Stomach (tissue), 19 donors: ENCODE measurements at places on chromosomes 1 and 21. TPM values are rescaled to one million over a fixed set of nuclear protein-coding genes. Genes with fewer than 3 reads are reported as not detected.
A peak's percentile ranks its signal among the peaks of the same experiment; 100 is the strongest.

DNA sequence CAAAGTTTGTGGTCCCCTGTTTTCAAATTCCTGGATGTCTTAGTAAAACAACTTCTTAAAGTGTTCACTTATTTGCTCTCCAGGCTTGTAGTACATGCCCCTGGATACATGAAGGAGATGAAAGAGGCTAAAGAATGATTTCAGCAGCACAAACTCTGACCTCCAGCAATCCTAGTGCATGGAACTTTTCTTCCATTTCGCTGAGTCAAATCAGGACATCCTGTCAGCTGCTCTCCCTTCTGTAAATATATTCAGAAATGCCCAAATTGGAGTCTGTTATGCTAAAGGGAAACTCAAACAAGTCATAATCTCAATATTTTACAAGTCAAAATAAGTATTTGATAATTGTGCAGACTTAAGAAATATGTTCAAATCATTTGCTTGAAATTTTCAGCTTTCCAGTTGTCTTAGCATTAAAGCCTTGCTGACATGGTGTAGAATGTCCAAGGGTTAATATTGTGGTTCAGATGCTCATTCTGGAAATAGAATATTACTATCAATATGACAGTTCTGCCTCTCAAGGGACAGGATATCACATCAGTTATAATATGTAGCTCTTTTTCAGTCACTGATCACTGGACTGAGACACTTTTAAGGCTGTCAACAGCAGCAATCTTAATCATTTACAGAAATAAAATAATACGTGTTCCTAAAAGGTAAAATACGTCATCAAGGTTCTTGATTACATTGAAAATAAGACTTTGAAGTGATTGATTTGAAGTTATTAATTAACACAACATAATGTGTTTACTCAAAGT lies 1157.3 kb downstream of the PLA2G4A start:
- H3K36me3 ChIP-seq, result no peaks in the 10 kb centered on the region
- no peak for DNase-seq
- no peak overlapping the region for H3K4me3 ChIP-seq
- H3K27ac ChIP-seq, result no peak overlapping the region
- no peaks in the 10 kb centered on the region for H3K27me3 ChIP-seq
- H3K4me1 ChIP-seq, result no peaks in the 10 kb centered on the region

- H3K4me1 ChIP-seq, result no peaks in the 10 kb centered on the region
- H3K27ac ChIP-seq, result no peak overlapping the region
- H3K36me3 ChIP-seq, result no peaks in the 10 kb centered on the region
These were observed 4.8 kb downstream of the ATP6V1G3 start for GRCh38 chr1:198535631-198536030.

DNA sequence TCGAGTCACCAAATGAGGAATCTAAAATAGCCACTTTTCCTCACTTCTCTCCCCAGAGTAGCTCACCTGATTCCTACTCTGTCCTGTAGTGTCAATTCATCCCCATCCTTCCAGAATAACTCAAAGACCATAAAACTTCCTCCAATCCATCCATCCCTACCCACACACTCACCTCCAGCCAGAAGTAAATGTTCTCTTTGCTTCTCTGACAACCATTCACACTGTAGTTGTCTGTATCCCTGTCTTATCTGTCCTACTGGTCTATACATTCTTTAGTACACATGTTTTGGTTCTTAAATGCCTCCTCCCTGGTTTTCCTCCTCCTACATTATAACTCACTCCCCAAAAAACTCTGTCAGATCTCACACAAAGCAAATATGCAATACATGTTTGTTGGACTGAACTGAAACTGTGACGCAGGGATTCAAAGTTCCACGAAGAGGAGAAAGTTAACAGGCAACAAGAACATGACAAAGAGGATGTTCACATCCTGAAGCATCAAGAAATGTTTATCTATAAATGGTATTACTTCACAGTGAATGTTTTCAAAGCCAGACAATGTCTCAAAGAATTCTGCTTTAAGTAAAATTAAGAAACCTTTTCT lies 11.0 kb downstream of the TP53BP2 start:
- peak; percentile 56 for DNase-seq
- no peaks in the 10 kb centered on the region for H3K27me3 ChIP-seq
- peaks cover 86% of the 10 kb centered on the region for H3K4me1 ChIP-seq
- peak overlapping the region; percentile 34 for H3K27ac ChIP-seq
- no peak overlapping the region for H3K4me3 ChIP-seq

- peak overlapping the region; percentile 91 for H3K4me3 ChIP-seq
- H3K27me3 ChIP-seq, result no peaks in the 10 kb centered on the region
- H3K4me1 ChIP-seq, result peaks cover 54% of the 10 kb centered on the region
- H3K27ac ChIP-seq, result peak overlapping the region; percentile 96
These were observed 1.2 kb downstream of the KCTD3 start for GRCh38 chr1:215568299-215568692.

The CLDN17 gene
- not detected for total RNA-seq

The LTN1 gene
- total RNA-seq, result 23.2 TPM

The SNX7 gene
- 30.9 TPM for total RNA-seq

DNA sequence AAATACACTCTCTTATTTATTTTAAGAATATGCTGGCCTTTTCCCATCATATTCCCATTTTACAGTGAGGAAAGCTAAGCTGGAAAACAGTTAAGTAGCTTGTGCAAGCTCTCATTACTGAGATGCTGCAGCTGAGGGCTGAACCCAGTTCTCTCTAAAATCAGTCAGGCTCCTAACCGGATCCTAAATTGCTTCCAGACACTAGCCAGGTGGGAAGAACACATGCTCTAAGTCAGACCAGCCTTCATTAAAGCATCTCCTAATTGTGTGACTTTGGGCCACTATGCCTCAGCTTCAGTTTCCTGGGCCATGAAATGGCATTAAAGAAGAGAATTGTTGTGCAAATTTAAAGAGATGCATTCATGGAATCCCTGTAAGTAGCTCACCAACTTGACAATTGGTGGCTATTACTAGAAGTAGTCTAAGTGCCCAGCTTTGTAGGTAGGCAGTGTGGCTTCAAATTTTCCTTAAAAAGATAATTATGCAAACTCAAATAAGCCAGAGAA lies 228.4 kb downstream of the DAB1 start:
- H3K36me3 ChIP-seq, result no peaks in the 10 kb centered on the region
- H3K27ac ChIP-seq, result no peak overlapping the region
- no peaks in the 10 kb centered on the region for H3K4me1 ChIP-seq
- H3K4me3 ChIP-seq, result no peak overlapping the region
- no peaks in the 10 kb centered on the region for H3K27me3 ChIP-seq
- DNase-seq, result no peak

The LHX8 gene
- not detected for total RNA-seq
